ENCODE measurements at places on chromosomes 16 and 17. TPM values are rescaled to one million over a fixed set of nuclear protein-coding genes. Genes with fewer than 3 reads are reported as not detected.

TBC1D3K gene
- polyA plus RNA-seq: not detected

HBZ gene
- polyA plus RNA-seq: not detected

SOX15 gene
- 94.3 TPM for polyA plus RNA-seq

MEIOB gene
- polyA plus RNA-seq: not detected

TBC1D3C gene
- 0.10 TPM for polyA plus RNA-seq

KRTAP1-1 gene
- 0.16 TPM for polyA plus RNA-seq

MARCHF10 gene
- 0.14 TPM for polyA plus RNA-seq

TBC1D3 gene
- not detected for polyA plus RNA-seq

MYO15A gene
- polyA plus RNA-seq: 0.68 TPM

KRTAP4-1 gene
- polyA plus RNA-seq: not detected

Measured in esophagus (tissue), 2 donors.